Activated CD4-positive, alpha-beta T cell treated with anti-CD3 and anti-CD28 coated beads, Interleukin-2, amount 50 U/mL, for 24 hours (primary cell): ENCODE measurements at places on chromosomes 7 and 10.

DNA sequence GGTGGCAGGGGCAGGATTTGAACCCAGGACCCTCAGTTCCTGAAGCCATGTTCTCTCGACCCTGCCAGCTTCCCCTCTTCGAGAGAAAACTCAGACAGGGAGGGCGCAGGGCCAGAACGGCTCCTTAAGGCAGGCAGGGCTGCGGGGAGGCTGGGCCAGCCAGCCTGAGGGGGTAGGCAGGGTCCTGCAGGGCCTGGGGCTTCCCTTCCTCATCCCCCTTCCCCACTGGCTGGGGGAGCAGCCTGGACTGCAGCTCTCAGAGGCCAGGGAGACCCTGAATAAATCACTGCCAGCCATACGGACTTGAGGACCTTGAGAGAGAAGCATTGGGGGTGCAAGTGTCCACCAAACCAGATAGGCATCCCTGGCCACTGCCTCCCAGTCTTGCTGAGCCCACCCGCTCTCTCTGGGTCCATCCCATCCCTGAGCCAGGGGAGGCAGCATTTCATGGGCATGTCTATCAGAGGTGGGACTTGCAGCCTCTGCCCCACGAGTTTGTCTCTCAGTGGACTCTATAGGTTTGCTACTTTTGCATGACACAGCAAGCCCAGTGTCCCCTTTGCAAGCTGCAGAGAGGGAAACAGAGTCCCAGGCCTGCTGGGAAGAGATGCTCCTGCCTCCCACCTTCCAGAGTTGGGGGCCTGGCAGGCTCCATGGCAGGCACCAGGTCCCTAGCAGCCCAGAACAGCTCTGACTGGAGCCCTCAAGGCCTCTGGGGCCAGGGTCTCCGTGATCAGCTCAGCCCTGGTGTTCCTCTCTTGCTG lies 70.9 kb downstream of the MYL10 start:
- DNase-seq: no peak

DNA sequence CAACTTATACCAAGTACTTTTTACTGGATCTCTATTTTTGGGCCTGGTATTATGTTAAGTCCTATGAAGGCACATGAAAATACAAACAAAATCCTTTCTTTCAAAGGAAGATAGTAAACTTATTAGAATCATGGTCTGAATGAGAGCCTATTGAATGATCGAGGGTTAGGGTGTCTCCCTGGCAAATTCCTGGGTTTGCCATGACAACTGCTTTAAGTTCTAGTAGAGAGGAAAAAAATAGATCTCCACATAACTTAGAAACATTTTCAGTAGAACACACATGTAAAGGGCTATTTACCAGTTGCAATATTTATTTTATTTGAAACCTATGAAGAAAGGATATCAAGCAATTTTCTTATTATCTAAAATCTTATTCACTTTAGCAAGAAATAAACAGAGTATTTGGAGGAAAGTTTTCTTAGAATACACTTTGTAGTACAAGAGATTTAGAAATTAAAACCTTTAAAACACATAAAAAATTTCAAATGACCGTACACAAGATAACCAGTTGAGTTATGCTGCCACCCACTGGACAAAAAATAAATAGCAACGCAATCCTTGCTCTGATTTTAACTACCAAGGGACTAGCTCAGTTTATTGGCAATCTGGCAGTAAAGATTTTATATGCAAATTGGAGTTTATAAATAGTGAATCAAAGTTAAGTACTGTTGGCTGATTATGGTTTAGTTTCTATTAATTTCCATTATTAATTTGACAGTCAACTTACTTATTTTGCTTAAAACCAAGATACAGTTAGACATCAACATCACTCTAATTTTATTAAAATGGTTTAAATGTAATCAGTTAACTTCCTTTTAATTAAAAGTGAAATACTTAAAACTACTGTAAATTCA lies 33.9 kb downstream of the CACUL1 start:
- DNase-seq: peak; percentile 56

GRCh38 chr7:138032186-138032585 lies 30.3 kb upstream of the CREB3L2 start:
- no peak for DNase-seq

GRCh38 chr10:123043409-123043925 lies 34.7 kb downstream of the ACADSB start:
- DNase-seq: no peak

- DNase-seq: no peak
Measured at GRCh38 chr7:151672716-151673115, 153.0 kb upstream of the RHEB start.

GRCh38 chr10:62082729-62083411 lies 181.4 kb downstream of the ARID5B start:
- peak; percentile 14 for DNase-seq

DNA sequence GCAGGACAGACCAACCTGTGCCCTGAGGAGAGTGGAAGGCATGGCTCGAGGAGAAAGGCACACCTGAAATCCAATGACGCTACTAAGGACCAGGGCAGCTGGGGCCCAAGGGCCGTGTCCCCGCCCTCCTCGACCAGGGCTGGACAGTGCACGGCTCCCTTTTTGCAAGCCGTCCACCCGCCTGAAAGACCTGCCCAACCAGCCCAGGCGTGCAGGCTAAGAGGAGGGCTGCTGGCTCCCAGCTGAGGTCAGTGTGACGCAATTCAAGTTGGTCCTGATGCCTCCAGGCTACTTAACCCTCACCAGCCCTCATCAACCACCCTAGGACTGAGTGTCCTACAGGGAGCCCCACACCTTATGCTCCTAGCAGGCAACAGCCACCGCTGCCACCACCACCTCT lies 69.3 kb downstream of the DLG5 start:
- DNase-seq: no peak

DNA sequence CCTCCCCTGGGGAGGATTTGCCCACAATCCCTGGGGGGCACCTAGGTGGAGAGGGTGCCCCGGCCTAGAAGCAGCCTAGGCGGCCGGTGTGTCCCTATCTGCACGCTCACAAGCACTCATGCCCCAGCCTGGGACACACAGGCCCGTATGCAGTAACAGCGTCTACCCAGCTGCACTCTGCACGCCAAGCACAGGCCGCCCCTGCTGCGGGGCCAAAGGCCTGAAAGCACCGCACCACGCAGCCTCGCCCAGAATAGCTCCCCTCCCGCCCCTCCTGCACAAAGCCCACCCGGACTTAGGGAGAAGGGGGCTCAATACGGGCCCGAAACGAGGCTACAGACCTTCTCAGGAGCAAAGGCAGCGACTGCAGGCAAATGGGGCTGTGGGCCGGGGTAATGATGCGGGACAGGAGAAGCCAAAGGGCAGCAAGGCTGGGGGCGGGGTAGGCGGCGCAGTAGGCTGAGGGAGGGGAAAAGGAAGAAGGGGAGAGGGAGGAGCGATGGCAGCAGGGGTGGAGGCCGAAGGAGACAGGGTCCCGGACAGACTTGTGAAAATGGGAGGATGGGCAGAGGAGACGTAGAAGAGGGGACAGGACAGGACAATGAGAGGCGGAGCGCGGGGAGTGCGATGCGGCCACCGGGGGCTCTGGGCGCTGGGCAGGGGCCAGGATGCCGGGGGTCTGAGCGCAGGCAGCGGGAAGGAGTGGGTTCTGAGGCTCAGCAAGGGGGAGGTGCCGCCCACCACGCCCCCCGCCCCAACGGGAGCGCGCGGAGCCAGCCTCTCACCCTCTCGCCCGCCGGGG lies 544 bp downstream of the GPRIN2 start:
- DNase-seq: no peak

DNA sequence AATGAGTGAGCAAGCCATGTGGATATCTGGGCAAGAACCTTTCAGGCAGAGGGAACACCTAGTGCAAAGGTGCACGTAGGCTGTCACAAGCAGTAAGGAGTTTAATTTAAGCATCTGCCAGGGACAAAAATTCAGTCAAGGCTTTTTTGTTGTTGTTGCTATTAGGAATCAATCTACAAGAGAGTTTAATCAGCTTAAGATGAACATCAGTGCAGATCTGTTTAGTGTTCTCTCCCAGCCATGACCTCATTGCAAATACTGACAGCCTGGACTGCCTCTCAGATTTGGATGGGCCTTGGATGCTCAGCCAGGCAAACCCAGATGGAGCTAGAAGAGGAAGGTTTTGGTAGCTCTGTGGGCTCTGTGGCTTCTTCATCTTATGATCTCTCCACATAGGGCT lies 3.3 kb upstream of the GLCCI1 start:
- no peak for DNase-seq

- DNase-seq: no peak
Measured at GRCh38 chr10:127157089-127157488, 39.3 kb downstream of the INSYN2A start.

DNA sequence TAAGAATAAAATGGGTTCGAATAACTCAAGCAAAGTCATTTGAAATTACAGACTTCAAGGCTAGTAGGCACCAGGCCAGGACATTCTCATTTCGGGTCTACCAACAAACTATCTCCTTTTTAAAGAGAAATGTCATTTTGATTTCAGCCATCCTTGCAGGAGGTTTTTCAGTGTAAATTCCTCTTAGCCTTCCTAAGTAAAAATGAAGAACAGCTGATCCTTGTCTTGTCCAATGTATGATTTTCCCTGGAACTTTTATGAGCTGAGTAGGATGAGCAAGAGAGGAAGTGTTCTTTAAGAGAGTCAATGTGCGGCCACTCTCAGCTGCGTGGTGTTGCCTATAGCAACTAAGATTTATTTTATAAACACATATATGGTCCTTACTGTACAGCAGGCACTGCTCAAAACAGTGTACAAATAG lies 110.1 kb downstream of the PLCE1 start:
- DNase-seq: no peak

GRCh38 chr10:42596196-42596595 lies 42.2 kb downstream of the ZNF33B start:
- no peak for DNase-seq

GRCh38 chr7:108463613-108464012 lies 7.4 kb upstream of the NRCAM start:
- DNase-seq: no peak

GRCh38 chr7:29511337-29511736 lies 52.3 kb upstream of the PRR15 start:
- no peak for DNase-seq

- DNase-seq: no peak
Measured at GRCh38 chr10:57694956-57695608, 572.6 kb downstream of the IPMK start.

DNA sequence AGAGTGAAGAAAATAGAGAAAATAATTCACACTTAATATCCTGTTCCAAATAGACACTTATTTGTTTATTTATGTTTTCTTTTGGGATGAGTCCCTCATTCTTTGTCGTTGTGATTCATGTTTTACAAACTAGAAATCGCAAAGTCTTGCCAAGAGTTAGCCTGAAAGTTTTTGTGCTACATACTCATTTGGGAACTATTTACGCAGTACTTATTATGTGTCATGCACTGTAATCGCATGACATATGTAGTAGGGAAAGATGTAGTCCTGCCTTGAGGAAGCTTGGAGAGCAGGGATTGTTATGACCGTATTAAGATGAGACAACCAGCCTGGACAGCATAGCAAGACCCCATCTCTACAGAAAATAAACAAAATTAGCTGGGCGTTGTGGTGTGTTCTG lies 189.3 kb downstream of the ABCA13 start:
- no peak for DNase-seq

GRCh38 chr7:1848911-1849311 lies 178.8 kb downstream of the ELFN1 start:
- DNase-seq: no peak

DNA sequence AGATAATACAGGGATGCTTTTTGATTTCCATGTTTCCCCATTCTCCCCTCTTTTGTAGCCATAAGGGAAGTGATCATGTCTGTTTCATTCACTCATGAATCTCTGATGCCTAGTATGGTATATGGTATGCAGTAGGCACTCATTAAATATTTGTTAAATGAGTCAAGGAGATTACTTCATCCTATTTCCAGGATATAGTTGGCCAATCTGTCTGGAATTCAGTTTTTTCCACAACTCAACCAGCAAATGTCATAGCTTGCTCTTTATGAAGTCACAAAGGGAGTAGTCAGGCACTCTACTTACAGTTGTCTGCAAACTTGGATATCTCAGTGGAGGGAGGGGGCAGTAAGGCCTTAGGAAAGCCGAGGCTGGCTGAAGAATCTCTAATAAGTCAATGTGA lies 853.6 kb downstream of the LRMDA start:
- DNase-seq: no peak

DNA sequence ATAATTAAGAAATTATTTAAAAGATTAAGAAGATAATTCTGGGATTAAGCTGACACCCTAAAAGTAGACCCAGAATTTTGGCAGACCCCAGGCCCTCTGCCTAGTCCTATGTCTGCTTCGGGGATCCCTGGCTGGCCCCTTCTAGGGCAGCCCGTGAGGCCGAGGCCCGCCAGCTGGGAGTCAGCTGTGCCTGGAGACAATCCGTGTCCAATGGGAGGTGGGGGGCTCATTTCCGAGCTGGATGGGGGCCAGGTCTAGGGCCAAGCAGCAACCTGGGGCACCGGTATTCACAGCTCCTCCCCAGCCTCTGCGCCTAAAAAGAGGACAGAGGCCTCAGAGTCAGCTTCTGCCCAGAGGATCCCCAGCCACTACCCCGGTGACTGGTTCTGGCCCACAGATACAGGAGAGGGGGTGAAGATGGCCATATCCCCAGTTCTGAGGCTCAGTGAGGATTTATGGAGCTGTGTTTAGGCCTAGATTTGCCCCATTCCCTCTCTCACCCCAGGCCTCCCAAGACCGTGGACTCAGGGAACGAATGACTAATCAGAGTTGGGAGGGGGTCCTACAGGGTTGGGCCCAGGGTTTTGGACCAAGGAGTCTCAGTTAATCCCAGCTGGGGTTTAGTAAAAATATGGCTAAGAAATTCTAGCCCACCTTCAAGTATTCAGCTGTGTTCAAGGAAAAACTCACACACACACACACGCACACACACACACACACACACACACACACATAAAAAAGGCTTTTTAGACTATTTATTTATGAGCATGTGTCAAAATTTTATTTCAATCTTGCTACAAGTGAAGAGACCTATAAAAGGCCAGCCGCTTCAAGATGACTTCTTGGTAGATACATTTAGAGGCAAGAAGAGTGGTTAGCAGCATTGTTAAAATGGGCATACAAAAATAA lies 37.4 kb upstream of the LBX1 start:
- DNase-seq: no peak

- no peak for DNase-seq
Measured at GRCh38 chr7:82081644-82082224, 311.9 kb upstream of the HGF start.

GRCh38 chr10:79020015-79020491 lies 48.7 kb upstream of the ZMIZ1 start:
- no peak for DNase-seq
